NCI-H748 treated with DMSO at 0.1 percent for 48 hours (cell line): ENCODE measurements at places on chromosomes 2 and 18.

- DNase-seq: no peak
Observed at GRCh38 chr2:74499267-74499939, at the start of gene LBX2. TSS of gene LBX2 (minus strand) at chr2:74499603. CDS start at chr2:74499537, 66 bp downstream.

- no peak for DNase-seq
Observed at GRCh38 chr2:50957896-50958295, 74.0 kb downstream of the NRXN1 start.

DNA sequence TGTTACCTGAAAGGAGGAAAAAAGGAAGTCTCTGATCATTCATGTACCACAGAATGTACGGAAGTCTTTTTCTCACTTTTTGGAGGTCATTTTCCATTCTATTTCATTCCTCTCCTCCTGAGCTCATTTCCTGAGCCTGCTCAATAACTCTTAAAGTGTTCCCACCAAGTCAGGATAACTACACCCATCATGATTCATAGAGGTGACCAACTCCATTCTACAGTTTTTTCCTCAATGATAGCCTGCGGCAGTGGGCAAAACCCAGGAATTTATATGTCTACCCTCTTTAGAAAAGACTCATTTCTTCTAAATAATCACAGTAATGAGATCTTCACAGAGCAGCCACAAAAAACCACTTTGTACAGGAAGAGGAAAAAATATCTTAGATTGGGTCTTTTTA lies 372.5 kb downstream of the RBM43 start:
- DNase-seq: no peak

DNA sequence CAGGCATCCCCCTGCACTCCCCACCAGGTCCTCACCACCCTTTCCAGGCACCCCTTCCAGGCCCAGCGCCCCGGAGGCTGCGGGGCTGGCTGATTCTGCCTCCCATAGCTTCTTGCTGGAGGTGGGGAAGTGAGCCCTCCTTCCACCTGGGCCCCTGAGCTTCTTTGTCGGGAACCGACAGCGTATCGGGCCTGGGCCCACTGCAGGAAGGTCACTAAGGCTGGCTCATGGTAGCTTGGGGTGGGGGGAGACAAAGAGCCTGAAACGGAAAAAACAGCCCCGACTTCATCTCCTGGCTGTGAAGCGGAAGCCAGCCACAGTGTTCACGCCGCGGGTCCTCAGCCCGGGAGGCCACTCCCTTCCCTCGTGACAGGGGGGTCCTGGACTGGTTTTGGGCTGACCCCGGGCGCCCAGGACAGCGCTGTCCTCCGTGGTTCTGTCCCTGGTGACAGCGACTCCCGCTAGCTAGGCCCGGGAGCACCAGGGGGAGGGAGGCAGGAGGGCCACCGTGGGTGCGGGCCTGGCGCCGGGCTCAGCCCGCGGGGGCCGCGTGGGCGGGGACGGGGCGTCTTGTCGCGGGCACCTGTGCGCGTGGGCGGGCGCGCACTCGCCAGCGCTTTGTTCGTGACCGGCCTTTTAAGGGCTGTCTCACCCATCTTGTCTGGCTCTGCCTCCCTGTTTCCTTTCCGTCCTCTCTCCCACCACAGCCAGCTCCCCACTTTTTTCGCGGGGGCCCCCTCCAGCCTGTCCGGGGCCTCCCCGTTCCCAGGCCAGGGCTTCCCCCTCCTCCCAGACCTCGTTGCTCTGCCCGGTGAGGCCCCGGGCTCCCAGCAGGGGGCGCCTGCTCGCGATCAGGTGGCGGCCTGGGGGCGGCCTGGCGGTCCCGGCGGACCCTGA lies 64.9 kb downstream of the DNMT3A start:
- no peak for DNase-seq

DNA sequence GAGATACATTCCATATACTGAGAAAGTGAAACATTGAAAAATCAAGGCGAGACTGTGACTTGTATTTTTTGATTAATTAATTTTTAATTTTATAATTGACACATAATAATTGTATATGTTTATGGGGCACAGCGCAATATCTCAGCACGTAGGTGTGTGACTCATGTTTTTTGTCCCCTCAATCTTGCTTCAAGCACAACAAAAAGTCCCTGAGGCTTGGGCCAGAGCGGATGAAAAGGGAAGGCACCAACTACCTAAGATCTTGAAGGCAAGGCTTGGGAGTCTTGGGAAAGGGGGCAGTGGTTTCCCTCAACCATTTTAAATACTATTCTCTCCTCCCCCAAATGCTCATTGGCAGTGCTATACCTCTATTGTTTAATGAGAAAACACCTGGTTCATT lies 9.9 kb downstream of the SGPP2 start:
- DNase-seq: no peak

GRCh38 chr18:1503847-1504246 lies 599.2 kb downstream of the ADCYAP1 start:
- no peak for DNase-seq

DNA sequence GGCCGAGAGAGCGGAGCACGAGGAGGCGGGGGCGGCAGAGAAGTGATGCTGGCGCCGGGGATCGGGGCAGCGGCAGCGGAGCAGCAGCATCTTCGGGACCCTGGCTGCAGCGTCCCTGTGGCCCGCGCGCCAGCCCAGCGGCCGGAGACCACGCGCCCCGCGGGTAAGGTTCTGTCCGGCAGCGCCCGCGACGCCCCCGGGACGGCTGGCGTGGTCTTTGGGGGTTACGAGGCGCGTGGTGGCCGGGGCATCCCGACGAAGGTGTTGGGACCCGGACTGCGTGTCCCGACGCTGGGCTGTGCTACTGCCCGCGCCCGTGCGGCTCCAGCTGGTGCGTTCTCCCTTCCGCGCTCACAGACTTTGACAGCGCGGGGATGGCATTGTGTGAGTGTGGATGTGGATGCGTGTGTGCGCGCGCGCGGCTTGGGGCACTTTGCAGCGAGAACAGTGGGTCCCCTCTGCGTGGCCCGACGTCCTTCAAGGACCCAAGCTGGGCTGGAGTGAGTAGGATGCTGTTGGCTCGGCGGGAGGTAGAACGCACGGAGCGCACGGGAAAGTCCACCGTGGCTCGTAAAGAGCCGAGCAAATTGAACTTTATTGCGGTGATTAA lies 405.0 kb downstream of the XIRP2 start:
- DNase-seq: no peak

- DNase-seq: peak; percentile 79
Observed at GRCh38 chr18:27075828-27076227, 109.3 kb downstream of the CHST9 start.

- DNase-seq: peak; percentile 55
Observed at GRCh38 chr18:32577561-32577960, 106.9 kb upstream of the GAREM1 start.

DNA sequence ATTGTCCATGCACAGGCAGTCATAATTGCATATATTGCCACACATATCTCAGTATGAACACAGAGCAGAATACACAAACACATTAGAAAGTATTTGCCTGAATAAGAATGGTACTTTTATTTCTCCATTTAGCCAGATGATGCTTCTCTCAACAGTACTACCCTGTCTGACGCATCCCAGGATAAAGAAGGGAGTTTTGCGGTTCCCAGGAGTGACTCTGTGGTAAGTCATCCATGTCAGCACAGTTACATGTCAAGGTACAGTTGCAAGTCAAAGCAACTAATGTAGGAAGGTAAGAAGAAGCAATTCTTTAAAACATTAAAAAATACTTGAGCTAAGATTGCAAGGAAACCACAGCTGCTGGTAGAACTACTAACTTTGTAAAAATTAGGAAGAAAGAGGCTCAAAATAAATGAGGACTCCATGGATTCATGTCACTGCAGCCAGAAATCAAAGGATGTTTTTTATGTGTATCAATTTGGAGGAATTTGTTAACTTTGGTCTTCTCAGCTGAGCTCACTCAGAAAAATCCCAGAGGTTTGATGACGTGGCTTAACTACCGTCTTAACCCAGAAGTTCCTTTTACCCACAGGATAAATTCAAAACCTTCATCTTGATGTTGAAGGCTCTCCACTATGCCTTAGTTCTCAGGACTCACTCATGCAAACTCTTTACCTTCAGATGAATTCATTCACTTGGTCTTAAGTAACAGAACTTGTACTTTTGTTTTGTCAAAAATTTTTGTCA lies 130.3 kb downstream of the ARHGAP28 start:
- DNase-seq: no peak

DNA sequence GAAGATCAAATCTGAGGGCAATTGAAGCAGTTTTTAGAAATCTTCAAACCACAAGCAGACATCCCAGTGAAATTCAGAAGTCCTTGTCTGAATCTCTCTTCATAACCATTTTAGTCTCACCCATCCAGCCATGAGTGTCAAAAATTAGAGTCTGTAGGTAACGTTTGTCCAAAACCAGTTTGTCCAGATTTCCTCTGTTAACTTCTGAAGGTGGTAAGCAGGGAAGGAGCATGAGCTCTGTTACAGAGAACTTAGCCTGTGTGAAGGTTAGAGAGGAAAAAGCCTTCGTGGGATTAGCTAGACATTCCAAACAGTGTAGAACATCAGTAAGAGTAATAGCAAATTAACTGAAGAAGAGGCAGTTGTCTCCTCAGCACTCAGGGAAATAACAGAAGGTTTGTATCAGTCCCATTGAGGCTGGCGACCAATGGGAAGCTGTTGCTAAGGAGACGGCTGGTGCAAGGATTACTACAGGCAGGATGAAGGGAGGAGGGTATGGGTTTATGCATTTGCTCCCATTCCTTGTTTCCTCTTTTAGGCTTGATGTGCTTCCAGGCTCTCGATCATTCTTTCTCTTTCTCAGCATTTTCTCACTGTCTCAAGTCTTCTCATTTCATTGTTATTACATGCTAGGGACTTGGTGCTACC lies 8.7 kb upstream of the GPR155 start:
- peak; percentile 59 for DNase-seq

DNA sequence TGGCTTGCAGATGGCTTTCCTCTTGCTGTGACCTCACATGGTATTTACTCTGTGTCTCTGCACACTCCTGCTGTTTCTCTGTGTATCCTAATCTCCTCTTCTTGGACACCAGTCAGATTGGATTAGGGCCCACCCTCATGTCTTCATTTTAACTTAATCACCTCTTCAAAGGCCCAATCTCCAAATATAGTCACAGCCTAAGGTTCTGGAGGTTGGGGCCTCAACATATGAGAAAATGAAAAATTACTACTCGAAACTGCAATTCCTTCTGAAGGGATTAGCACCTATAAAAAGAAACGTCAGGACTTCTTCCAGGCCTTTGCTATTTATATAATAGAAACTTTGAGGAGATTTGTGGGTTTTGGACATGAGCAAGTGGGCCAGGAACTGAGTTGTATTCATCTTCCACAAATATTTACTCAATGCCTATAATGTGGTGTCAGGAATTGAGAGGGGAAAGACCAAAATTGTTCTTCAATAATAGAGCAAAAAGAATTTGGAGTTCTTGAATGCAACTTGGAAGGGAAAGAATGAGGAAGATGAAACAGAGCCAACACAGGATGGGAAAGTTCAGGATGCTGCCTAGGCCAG lies 270.0 kb upstream of the FN1 start:
- no peak for DNase-seq

- DNase-seq: no peak
Observed at GRCh38 chr2:152580714-152581113, 136.5 kb downstream of the PRPF40A start.

GRCh38 chr2:206011018-206011614 lies 74.9 kb downstream of the INO80D start:
- DNase-seq: no peak

GRCh38 chr2:7586898-7587297 lies 669.7 kb downstream of the RNF144A start:
- DNase-seq: no peak

DNA sequence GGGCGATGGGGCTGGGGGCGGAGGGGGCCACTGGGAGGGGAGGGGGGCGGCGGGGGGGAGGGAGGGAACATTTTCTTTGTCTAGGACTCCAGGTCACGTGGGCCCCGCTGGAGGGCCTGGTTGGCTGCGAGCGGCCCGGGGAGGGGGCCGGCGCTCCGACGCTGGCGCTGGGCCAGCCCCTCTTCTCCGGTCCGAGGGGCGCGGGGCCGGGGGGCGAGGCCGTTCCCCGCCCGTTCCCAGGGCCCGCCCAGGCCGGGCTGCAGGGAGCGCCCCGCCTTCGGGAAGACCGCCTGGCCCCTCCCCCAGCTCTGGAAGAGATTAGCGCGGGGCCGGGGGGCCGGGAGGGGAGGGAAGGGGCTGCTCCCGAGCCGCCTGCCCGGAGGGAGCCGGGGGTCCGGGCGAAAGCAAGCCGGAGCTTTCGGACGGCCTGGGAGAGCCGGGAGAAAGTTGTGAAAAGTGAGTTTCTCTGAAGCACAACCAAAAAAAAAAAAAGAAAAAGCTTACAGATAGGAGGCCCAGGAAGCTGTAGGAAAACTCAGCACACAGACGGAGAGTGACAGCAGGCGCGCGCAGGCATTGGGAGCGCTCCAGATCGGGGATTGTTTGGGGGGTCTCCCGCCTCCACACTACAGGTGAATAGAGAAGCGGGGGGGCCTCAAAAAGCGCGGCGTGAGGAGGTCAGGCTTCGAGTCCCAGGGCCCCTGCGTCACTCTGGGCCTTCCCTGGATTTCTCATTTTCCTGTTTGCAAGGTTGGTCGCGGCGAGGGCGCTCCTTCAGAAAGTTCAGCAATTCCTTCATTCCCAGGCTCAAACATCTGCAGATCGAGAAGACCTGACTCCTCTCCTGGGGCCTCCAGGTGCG lies 84.1 kb upstream of the POMC start:
- DNase-seq: peak; percentile 73

DNA sequence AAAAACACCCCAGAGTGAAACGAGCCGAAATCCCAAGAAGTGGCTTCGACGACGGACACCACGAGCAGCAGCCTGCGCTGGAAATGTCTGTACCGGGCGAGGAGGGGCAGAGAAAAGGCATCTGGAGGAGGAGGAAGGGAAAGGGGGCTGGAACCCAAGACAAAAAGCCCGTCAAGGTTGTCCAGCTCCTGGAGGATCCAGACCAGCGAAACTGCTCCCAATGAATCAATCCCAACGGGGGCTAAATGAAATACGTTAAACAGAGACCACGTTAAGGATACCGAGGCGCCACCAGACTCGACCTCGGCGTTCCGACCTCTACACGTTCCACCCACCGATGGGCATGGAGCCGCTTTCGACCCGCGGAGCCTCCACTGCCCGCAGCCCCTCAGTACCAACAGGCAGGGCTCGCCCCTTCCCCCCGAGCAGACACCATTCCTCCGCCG lies 400 bp downstream of the CCDC88A start:
- DNase-seq: peak; percentile 52

GRCh38 chr2:17208511-17208910 lies 309.7 kb downstream of the RAD51AP2 start:
- no peak for DNase-seq

- no peak for DNase-seq
Observed at GRCh38 chr2:64946769-64947247, 42.4 kb upstream of the SLC1A4 start.

DNA sequence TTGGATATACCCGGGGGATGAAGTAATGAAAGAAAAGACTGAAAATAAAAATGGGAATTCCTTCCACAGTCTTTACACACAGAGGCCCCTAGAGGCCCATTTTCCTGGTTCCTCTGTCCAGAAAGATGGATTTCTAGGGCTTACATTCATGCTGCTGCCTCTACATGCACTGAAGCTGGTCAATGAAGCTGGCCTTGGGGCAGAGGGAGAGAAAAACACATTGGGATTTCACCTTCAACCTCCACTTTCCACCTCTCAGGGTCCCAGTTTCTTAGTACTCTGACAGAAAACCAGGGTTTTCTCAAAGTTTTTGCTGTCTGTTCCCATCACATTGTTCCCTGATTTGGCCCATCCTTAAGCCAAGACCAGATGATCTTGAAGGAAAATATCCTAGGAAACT lies 154.6 kb upstream of the ZSWIM2 start:
- no peak for DNase-seq
